ENCODE measurements at places on chromosomes 5 and 9. TPM values are rescaled to one million over a fixed set of nuclear protein-coding genes. Genes with fewer than 3 reads are reported as not detected.
A peak's percentile ranks its signal among the peaks of the same experiment; 100 is the strongest.

The EIF4E1B gene
- total RNA-seq: not detected

The CDX1 gene
- not detected for total RNA-seq

The GARIN3 gene
- total RNA-seq: not detected

The SLC34A1 gene
- total RNA-seq: not detected

- no peaks in the 10 kb centered on the region for H3K4me1 ChIP-seq
- no peaks in the 10 kb centered on the region for H3K36me3 ChIP-seq
- DNase-seq: no peak
- H3K27ac ChIP-seq: no peak overlapping the region
Observed at GRCh38 chr9:79107911-79108676, 463.7 kb upstream of the TLE4 start.

DNA sequence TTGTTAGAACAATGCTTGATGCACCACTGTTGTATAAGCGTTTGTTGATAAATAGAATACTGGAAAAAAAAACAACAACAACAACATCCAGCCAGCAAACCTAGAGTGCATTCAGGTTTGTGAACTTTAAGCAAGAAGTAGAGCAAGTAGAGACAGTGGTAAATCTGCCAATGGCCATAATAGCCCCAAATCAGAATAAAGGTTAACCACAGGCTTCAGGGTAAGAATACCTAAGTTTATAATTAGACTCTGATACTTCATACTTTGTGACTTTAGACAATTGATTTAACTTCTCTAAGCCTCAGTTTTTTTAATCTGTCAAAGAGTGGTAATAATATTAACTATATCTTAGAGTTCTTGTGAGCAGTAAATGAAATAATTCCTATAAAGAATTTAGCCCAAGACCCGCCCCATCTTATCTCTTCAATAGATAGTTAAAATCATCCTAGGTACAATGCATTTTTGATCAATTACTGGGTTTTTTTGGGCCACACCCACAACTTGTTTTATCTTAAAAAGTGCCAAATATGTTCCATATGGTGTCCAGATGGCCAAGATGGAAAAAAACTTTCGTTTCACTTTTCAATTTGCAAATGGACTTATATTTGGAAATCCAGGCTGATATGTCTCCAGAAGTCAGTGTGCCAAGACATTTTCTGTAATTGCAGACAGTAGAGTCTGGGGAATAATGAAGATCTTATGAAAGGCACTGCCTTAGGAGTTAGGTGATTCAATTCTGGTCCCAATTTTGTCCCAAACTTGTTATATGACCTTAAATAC lies 24.5 kb upstream of the DPYSL3 start:
- no peak overlapping the region for H3K27ac ChIP-seq
- DNase-seq: no peak
- H3K4me3 ChIP-seq: no peak overlapping the region
- H3K27me3 ChIP-seq: no peaks in the 10 kb centered on the region

- no peaks in the 10 kb centered on the region for H3K4me1 ChIP-seq
- no peak for DNase-seq
- no peaks in the 10 kb centered on the region for H3K36me3 ChIP-seq
- H3K4me3 ChIP-seq: no peak overlapping the region
- H3K27ac ChIP-seq: no peak overlapping the region
- no peaks in the 10 kb centered on the region for H3K27me3 ChIP-seq
Observed at GRCh38 chr5:146797658-146798057, 80.9 kb downstream of the PPP2R2B start.

GRCh38 chr9:27280860-27281259 lies 16.1 kb downstream of the EQTN start:
- no peak overlapping the region for H3K27ac ChIP-seq
- no peak overlapping the region for H3K4me3 ChIP-seq
- no peak for DNase-seq
- H3K27me3 ChIP-seq: no peaks in the 10 kb centered on the region
- H3K4me1 ChIP-seq: peaks cover 4% of the 10 kb centered on the region

DNA sequence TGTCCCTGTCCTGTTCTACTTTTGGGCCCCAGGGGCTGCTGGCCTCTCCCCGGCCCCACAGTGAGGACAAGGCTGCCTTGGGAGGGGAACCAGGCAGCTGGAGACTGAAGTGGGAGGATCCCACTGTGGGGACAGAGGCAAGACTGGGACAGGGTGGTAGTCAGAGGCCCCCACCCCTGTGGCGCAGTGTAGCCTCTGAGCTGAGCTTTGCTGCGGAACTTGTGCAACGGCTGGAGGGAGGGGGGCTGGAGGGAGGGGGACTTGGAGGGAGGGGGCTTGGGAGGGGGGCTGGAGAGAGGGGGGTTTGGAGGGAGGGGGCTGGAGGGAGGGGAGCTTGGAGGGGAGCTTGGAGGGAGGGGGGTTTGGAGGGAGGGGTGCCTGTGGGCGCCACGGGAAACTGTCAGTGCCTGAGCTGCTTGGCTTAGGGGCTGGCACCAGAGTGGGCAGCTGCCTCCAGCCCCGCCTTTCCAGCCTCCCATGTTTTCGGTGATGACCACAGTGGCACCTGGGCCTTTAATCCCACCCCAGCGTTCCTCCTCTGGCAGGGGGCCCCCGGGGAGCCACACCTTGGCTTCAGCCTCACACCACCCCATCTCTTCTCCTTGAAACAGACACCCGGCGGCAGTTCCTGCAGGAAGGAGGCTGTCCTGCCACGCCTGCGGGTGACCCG lies 2.3 kb upstream of the FUT7 start:
- no peak for DNase-seq
- no peaks in the 10 kb centered on the region for H3K27me3 ChIP-seq
- peaks cover under 1% of the 10 kb centered on the region for H3K4me1 ChIP-seq
- no peak overlapping the region for H3K4me3 ChIP-seq

DNA sequence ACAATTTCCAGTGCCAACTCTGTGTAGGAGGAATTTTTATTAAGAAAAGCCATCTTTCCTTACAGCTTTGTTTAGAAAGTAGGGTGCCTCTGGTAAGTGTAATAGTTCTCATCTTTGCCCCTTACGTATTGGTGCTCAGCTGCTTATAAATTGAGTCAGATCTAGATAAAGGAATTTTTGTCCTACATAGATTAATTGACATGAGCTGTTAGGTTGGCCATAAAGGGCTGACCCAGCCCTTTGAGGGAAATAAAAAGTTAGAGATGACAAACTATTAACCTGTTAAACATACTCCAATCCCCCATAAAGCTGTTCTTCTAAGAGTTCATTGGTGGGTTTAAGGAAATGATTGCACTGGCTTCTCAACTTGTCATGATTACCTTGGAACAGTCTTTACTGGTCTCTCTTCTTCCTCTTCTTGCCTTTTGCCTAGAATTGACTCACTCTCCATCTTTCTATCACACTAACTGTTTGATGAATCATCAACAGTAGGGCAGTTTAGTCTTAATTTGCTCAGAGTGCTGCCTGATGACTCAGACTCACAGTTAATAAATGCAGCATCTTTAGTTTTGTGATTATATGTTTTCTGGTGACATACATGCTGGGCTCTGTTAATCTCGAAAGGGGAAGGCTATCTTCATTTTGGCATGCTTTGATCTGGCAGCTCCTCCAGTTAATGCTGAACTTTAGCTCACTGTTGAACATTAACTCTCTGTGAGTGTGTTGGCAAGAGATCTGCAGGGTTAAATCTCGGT lies 51.7 kb downstream of the ARHGAP26 start:
- H3K27me3 ChIP-seq: no peaks in the 10 kb centered on the region
- no peaks in the 10 kb centered on the region for H3K4me1 ChIP-seq
- no peak overlapping the region for H3K27ac ChIP-seq
- DNase-seq: peak; percentile 12
- no peaks in the 10 kb centered on the region for H3K36me3 ChIP-seq

DNA sequence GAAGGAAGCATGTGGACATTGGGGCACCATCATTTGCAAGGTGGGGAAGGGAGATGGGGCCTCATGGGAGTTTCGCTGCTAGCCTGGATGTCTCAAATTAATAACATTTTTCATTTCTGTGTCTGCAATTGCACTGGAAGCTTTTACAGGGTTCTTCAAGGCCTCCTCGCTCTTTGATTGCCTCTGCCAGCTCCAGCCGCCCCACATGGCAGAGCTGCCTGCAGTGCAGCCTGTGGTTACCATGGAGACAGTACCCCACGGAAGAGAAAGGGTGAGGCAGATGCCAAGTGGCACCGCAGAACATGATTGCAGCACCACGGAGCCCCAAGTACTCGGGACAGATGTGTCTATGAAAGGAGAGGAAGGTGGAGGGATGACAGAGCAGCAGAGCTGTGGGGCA lies 25.4 kb downstream of the CTNND2 start:
- H3K4me1 ChIP-seq: no peaks in the 10 kb centered on the region
- H3K27me3 ChIP-seq: no peaks in the 10 kb centered on the region
- H3K27ac ChIP-seq: no peak overlapping the region
- no peak for DNase-seq

Measured in K562 (cell line).